Stimulated activated CD4-positive, alpha-beta T cell treated with anti-CD3 and anti-CD28 coated beads, Interleukin-4, amount 100 ng/mL, for 48 hours (primary cell): ENCODE measurements at places on chromosomes 7 and 10.

DNA sequence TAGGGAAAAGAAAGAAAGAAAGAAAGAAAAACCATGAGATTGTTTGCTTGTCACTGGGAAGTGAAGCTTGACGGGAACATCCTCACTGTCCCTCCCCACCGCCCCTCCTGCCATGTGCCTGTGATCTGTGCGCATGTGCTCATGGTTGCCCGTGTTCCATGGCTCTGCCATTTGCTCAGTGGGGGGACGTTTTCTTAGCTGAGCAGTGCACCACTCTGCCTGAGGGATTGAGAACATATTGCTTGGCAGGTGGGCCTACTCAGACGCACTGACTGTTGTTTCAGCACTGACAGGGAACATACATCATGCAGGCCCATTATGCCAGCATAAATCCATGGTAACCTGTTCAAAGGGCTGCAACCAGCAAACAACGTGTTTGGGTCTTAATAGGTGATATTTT lies 747.9 kb upstream of the GALNT17 start:
- DNase-seq: no peak

GRCh38 chr10:26044141-26044749 lies 110.2 kb downstream of the MYO3A start:
- DNase-seq: no peak

- no peak for DNase-seq
These were observed 17.3 kb upstream of the INPP5A start for GRCh38 chr10:132520177-132520811.

DNA sequence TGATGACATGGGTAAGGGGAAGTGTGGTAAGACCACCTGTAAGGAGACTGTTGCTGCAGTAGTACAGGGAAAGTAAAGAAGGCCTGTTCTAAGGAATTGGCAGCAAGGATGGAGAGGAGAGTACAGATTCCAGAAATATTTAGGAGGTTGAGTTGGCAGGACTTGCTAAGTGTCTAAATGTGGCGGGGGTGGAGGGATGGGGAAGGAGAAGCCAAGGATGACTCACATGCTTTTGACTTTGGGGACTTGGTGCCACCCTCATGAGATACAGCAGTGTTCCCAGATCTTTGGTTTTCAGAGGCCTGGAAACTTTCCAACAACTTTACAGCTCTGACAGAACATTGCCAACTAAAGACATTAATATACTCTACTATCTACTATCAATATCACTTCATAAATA lies 45.4 kb downstream of the CDK6 start:
- DNase-seq: no peak

GRCh38 chr10:66778351-66778750 lies 147.5 kb upstream of the LRRTM3 start:
- DNase-seq: no peak

DNA sequence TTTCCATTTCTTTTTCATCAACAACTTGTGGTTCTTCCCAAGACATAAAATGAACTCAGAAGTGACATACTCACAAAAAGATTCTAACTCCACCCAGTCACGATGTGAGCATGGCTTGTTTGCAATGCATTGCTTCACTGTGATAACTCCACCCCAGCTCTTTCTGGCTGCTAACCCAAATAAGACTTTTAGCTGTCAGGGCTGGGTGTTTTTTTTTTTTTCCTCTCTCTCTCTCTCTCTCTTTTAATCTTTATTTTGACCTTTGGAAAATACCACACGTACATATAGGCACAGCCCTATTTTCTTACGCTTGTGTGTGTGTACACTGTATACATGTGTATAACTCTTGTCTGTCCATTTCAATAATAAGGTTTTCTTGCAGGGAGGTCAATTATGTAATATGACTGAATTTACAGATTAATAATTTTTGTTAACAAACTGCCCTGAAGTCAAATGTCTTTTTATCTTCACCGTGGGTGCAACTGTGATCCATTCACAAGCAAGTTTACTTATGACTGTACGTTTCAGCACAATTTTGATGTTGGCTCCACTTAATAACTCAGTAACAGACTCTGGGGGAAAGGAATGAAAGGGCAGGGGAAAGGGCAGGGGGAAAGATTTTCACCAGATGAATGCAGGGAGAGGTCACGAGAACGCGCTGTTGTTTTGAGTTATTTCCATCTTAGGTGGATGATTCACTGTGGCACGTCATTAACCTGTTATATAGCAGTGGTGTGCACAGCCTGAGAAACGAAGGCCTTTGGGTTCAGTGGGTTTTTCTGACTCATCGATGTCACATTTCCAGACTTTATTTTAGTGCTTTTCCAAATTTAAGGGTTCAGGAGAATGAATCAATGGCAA lies 49.1 kb downstream of the APBB1IP start:
- peak; percentile 36 for DNase-seq

DNA sequence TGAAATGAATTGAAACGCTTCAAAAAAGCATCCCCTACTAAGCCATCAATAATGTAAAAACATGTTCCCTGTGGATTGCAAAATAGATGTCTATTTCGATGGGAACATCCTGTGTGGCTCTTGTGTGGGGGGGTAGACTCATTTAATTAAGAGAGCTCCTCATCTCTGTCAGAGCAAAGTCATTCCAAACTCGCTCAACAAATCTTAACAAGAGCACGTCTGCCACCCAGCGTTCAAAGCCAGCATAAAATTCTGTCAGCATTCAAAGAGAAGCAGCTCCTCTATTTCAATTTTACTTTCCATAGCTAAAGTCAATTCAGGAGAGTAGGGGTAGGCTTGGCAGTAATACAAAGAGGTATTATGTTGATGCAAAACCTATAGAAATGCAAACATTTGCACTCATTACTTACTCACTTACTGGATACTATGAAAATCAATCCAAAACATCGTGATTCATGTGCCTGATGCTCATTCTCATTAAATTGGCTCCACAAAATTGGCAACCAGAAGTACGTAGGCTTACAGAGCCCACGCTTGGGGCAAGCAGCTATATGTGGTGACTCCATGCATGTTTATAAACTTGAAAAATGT lies 114.9 kb downstream of the IPMK start:
- peak; percentile 19 for DNase-seq

GRCh38 chr7:122055073-122055472 lies 89.0 kb downstream of the AASS start:
- no peak for DNase-seq

- DNase-seq: no peak
These were observed 38.3 kb upstream of the GALNTL5 start for GRCh38 chr7:151917791-151918509.

DNA sequence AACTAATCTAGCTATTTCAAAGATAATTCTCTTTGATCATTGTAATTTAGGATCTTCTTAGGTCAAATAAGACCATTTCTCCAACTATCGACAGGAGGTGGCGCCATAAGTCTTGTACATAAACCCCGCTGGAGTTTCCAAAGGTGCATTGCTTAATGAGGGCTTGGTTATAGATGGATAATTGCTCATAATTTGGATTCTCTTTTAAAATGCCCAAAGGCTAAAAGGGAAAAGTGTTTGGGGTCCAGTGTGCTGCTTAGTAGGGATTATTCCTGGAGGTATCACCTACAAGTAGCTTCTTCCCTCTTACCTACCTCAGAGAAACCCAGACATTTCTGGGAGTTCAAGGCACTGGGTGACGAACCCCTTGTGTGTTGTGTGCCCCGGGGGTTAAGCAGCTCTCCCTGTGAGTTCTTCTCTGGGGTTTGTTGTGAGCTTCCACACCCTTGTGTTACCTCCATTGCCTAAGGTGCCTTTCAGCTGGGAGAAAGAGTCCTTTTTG lies 75.2 kb downstream of the PAXIP1 start:
- DNase-seq: peak; percentile 70

DNA sequence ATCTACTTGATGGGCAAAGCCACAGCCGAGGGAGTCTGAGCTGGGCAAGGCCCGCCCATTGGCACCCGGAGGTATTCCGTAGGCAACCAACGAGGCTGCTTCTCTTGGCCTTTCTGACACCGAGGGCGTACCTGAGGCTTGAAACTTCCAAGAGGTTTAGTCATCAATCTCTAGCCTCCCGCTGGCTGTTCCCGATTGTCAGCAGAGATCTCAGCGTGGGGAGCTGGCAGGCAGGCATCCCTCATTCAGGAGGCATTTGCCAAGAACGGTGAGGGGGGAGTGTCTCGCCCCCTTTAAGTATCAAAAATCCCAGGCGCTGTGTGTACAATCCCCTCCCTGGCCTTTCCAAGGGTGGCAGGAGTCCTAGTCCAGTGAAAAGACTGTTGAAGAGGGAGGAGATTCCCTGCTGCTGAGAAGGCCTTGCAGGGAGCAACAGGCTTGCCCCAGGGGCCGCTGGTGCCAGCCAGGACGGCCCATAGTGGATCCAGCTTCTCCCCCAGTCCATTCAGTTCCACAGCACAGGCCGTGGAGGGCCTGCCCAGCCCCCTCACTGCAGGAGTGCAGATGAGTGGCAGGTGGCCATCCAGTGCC lies 39.7 kb downstream of the OAT start:
- no peak for DNase-seq

DNA sequence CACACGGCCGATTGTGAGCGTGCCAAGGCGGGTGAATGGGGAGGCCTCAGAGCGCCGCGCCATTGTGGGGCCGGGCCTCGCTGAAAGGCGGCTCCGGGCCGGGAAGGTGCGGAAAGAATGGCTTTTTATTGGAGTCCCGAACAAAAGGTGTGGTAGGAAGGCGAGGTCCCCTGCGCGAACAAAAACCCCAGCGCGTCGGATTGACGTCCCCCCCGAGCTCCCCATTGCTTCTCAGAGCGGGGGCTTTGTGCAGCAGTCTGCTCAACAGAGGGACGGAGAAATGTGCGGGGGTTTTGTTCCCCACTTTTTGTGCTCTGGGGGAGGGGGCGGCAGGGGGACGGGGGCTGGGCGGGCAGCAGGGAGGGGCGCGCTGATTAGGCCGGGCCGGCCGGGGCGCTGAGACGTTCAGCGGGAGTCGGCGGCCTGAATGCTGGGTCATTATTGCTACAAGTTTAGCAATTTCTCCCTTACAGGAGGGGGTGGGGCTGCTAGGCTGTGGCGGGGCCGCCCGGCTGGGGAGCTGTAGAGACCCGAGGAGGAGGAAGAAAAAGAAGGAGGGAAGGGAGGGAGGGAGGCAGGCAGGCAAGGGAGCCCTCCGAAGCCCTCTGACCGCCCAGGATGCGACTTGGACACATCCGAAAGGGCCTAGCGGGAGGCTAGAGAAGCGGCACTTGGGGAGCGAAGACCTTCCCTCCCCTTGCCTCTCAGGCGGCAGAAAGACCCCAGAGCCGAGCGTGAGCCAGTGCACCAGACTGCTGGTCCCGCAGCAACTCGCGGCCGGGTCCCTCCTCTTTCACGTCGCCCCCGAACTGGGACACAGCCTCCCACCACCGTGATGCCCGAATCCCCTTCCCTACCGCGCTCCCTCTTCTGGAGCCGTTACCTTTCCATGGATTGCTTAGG lies 4.6 kb downstream of the NKX2-3 start:
- no peak for DNase-seq

DNA sequence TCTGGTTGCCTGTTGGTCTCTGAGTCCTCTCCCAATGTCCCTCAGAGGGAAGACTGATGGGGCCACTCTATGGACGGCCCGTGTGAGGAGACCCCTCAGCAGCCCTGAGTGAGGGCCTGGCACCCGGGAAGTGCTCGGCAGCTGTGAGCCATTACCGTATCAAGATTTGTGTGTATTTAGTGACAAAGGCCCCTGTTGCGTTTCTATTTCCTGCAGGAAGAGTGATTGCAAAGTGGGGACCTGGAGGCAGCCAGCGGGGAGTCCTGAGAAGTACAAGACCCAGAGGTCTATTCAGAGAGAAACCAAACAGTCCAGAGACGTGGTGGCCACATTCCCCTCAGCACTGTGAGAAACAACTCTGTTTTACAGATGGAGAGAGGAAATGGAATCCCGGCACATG lies 51.1 kb upstream of the CHST15 start:
- DNase-seq: no peak

GRCh38 chr7:157547102-157547501 lies 210.3 kb downstream of the DNAJB6 start:
- no peak for DNase-seq

DNA sequence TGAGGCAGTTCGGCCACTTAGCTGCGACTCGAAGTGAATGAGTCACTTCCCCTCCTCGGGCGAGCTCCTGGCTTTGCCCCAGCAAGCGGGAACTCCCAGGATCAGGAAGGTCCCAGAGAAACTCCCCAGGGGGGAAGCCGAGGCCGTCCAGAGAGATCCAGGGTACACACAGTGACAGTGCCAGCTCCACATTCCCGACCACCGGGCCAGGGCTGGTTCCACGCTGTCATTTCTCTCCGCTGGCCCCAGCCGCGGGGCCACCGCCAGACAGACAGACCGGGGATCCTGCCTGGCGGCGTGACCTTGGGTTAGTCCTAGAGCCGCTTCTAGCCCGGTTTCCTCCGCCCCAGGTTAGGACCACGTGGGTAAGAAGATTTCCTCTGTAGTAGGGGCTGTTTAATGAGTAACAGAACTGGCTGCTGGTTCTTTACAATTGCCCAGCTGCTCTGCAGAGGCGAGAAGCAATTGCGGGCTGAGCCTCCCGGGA lies 463 bp upstream of the UPP1 start:
- no peak for DNase-seq

DNA sequence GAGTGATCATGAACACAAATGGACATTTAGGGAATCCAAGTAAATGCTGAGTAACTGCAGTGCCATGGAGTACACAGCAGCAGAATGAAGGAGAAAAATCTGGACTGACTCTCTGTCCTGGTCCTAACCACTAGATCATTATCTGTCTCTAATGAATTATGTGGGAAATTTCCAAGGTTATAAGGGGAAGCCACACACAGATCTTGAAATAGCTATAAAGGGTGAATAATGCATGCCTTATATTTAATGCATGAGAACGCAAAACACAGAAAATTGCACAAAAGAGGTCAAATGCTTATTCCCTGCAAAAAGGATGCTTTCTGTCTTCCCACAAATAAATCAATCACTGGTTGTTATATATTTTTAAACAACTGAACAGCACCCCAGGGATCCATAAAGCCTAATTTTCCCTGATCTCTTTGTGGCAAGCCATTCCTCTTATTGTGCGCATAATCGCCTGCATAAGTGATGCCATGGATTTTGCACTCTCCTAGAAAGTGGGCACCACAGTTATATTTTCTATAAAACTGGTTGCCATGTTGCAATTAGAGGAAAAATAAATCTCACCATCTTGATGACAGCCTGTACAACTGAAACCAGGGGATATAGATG lies 201.8 kb downstream of the XPNPEP1 start:
- DNase-seq: no peak

DNA sequence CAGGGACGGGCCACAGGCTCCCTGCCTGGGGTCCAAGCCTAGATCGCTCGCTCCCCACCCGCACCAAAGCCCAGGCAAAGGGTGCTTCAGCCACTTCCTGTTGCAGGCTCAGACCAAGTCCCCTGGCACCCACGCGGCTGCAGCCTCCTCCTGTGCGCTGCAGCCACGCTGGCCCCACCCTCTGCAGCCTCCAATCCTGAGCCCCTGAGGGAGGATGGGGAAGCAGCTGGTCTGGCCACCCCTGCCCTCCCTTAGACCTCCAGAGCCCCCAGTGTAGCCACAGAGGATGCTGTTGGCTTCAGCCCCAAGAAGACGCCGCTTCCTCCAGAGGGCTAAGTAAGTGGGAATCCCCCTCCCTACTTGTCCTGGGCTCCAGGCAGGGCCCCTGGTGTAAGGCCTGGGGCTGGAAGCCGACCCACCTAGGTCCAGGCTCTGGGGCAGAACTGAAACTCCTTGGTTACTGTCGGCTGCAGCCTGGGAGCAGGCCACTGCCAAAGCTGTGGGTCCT lies 9.4 kb downstream of the LIMK1 start:
- no peak for DNase-seq
